BJ (cell line): ENCODE measurements at places on chromosomes 6 and 20.
A peak's percentile ranks its signal among the peaks of the same experiment; 100 is the strongest.

DNA sequence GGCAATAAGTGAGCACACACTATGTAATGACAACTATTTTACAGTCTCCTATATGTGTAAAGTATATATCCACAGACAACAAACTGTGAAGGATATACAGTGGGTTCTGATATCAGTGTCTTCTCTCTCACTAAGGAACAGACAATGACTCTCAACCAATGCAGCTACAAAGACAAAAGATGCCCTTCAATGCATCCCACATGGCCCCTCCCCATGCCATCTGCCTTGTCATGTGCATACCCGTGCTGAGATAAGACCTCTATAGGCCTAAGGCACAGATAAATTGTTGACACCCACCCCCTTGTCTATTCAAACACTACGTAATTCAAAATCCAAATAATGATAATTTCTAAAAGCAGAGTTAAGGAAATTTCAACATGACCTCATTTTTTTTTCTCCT is 1123.5 kb upstream of the MAP3K7 start:
- no peak for DNase-seq

GRCh38 chr6:84271061-84271716 is 43.7 kb upstream of the CEP162 start:
- no peak for DNase-seq

DNA sequence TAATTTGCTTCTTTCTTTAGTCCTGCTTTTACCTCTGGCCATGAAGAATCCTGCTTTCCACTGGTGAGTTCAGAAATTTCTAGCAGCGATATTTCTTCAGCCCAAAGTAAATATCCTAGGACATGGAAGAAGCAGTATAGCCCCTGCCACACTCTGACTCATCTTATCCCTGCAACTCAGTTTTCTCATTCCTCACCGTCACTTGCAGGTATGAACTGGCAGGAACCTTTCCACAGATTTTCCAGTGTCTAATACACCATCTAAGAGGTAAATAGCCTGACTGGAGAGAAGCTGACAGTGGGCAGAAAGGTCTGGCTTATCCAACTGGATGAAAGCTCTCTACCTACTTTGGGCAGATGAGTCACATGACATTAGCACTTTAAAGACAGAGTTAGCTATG is 816.7 kb upstream of the FLRT3 start:
- no peak for DNase-seq

GRCh38 chr20:16201191-16201590 is 372.1 kb downstream of the KIF16B start:
- DNase-seq = no peak

DNA sequence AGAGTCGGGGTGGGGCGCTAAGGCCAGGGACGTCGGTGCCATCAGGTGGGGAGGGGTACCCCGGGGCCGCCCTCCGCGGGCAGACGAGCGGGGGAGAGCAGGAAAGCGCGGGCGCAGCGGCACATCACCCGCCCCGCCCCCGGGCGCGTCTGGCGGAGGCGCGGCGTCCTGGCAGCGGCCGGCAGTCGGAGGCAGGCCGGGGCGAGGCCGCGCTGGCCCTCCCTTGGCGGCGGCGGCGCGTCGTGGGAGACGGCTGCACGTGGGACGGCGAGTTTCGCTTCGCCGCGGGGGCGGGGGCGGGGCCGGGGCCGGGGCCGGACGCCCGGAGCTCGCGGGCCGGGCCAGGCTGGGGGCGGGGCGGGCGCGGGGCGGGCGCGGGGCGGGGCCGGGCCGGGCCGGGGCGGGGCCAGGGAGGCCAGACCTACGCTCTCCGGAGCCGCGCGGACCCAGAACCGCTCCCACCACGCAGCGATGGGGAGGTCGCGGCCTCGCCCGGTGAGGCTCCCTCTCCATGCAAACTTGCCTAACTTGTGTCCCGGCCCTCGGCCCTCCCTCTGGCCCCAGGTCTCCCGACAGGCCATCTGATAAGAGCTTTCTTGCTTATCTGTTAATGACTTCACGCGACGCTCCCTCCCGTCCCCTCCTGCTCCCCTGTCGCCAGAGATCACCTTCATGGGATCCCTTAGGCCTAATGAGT is 12.5 kb downstream of the ITPR3 start:
- DNase-seq = no peak

GRCh38 chr6:150932996-150933395 is 67.5 kb downstream of the MTHFD1L start:
- peak; percentile 97 for DNase-seq

DNA sequence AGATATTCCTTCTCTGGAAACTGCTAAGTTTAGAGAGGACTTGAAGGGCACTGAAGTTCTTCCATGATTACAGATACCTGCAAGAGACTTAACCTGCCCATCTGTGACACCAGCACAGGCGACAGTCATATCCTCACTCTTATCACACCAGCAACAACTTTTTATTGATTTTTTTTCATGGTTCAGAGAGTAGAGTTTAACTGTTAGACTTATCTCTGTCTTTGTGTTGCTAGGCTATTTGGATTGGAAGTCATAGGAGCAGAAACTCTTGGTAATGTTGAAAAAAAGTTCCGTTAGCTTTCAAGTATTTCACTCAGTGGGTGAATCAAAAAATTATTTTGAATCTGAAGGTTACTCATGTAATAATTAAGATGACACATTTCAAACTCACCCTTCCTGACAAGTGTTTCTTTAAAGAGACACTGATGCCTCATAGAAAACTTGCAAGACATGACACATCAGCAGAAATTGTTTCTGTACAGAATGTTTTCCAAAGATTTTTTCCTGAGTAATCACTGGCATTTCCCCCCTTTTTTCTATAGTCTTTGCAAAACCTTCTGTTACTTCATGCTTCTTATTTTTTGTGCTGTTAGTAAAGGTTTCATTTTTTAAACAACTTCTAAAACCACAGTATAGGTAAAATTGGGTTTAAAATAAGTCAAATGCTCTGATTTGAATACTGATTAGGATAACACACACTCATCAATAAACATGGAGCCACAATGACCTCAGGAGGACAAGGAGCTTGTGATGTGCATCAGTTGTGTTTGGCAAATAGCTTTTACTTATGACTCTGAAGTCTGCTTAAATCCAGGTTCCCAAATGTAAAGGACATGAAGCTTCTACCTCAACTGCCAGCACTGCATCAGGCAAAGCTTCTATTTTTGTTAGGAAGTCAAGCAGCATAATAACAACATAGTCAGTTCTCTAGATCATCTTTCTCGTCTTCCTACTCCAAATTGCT is 252.9 kb upstream of the MAN1A1 start:
- no peak for DNase-seq

GRCh38 chr6:41426438-41426851 is 91.0 kb downstream of the NCR2 start:
- no peak for DNase-seq

GRCh38 chr20:35304956-35305355 is 12.7 kb upstream of the FAM83C start:
- DNase-seq = no peak

DNA sequence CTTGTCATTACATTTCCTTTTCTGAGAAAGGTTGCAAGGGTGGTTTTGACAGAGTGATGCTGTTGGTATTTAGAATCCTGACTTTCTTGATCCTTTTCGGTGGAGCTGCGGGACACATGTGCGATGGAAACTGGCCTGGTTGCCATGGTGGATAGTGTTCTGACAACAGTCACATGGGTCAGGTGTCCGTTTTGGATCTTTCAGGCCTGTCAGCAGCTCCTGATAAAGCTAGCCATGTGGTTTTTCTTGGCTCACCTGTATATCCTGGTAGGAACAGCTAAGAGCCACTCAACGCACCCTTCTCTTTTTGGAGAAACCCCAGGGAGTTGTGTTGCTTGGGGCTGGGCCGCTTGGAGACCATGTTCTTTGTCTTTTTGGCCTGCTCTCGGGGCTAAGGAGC is 177.4 kb downstream of the MTFR2 start:
- DNase-seq = no peak

GRCh38 chr20:10946124-10946880 is 272.5 kb upstream of the JAG1 start:
- DNase-seq = no peak

DNA sequence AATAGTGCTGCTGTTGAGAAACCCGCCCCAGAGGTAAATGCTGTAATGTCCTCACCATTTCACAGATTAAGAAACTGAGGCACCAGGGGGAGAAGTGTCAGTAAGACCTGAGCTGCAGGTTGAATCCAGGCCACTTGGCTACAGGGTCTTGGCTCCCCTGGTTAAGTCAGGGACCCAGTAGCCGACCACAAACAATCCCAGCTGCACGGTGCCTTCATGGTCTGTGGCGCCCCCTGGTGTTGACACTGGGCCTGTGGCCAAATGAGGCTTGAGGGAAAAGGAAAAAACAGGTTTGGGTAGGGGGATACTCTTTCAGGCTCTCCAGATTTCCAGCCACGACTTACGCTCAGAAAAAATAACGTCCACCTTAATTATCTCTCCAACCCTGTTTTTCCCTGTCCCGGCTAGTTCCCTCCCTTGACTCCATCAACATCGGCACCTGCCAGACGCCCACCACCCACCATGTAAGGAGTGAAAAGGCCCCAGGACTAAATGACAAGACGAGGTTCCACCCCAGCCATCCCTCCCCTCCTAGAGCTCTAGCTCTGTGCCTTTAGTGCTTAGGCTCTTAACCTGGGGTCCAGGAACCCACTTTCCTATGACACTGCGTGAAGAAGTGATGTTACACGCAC is 47.7 kb upstream of the POLR1H start:
- DNase-seq = no peak

DNA sequence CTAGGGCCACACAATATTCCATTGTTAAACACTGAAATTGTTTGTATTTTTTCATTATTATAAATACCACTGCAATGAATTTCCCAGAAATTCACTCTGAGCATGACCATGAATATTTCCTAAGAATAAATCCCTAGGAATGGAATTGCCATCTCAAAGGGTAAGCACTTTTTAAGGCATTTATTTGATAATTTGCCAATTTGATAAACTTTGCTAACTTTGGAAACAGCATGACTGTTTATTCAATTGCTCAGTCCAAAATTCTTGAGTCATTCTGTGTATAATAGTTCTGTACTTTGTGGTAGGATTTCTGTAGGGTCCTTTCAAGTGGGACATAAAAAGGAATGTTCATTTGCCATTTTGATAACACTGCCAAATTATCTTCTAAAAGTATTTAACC is 44.2 kb upstream of the TOX2 start:
- DNase-seq = no peak

- DNase-seq = no peak
Measured at GRCh38 chr6:29887330-29887818, 55.0 kb upstream of the HLA-A start.

DNA sequence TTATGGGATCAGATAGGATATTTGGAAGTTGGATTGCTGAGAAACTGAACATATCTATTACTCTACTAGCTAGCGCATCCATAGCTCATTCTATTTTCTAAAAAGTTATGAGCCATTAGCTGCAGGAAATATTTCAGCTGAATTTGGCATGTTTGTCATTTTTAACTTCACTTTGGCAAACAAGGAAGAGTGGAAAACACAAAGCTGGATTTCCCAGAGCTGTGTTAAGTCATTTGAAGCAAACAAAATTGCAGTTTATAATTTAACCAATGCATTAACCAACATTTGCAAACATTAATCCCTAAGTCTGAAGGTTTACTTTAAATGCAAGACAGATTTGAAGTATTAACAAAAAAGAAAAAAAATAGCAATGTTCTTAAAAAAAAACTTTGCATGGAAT is 1.2 kb downstream of the ALDH8A1 start:
- no peak for DNase-seq

DNA sequence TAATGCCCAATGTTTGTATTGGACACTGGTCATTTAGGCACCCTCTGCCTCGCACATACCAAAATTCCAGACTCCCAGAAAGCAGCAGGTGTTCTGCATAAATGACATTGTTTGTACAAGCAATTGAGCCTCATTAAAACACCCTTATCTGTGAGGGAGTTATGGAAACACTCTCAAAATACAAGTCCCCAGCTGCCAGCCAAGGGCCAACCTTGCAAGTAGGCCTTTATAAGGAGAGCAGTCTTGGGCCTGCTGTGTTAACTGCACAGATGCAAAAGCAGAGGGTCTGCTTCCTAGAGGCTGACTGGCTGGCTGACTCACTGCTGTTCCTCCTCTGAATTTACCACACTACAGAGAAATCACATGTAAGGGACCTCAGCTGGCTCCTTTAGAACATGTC is 150.4 kb upstream of the HMGN3 start:
- DNase-seq = no peak

DNA sequence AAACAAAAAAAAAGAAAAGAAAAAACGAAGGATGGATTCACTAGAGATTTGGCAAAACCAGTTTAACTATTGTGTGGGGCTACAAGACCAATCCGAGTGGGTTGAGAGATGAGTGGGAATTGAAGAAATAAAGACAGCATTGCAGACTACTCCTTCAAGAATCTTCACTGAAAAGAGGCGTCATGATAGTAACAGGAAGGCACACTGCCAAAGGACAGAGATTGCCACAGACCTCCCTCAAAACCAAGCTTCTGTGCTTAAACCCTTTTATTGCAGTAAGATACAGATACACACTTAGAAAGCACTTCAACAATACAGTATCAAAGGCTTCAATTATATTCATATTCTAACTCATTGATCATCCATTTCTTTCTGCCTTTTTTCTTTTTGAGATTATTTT is 103.9 kb downstream of the IPCEF1 start:
- DNase-seq = no peak

DNA sequence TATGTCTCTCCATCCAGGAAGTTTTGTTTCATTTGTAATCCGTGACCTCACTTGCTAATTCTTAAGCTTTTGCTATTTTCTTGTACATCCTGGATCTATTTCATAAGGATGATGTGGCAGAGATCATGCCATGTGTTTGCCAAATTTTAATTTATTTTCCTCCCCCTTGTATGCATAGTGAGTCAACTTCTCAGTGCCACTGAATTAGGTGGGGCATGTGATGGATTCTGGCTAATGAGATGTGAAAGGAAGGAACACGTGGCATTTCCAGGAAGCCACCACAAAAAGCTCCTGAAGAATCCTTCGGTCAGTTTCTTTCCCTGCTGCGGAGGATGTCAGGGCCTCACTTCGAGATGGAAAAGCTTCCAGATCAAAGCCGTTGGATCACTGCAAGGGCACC is 86.2 kb upstream of the PRL start:
- no peak for DNase-seq

GRCh38 chr20:271069-271468 is 13.5 kb downstream of the DEFB132 start:
- DNase-seq = no peak
